ENCODE measurements at places on chromosomes 7 and 10.

DNA sequence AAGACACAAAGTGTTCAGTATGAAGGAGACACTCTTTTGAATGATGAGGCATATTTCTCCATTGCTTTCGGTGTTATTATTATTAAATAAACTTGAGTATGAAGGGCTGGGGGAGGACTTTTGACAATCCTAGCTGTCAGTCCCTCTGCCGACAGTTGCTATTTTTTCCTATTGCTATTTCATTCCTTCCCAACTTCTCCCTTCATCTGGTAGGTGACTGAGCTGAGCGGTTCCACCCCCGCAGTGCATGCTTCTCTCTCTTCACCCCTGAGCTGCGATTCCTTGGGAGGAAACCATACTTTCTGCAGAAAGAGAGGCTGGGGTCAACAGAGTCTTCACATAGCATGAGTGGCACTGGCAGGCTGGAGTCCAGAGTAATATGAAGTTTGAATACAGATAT, 261.2 kb upstream of the TAC1 start:
- no peak for DNase-seq

DNA sequence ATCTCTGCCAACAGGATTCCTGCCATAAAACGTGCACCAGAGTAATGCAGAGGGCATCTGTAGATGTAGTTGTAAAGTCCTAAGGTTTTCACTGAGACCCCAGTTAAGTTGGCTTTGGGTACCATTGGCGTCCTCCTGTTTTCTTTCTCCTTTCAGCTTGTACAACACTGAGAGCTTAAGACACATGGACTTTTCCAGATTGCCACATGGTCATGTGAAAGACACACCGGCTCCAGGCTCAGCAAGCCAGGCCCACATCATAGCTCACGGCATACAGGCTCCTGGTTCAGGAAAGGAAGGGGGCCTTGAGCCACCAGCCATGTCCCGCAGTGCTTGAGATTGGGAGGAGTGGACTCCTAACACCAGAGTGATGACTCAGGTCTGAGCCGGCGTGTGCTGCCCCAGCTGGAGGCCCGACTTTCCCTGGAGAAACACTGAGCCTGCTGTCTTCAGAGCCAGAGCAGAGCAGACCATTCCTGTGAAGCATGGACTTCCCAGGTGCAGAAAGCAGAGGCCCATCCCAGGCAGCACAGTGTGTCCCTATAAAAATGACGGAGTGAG, 252.7 kb downstream of the PRPF18 start:
- DNase-seq: no peak

- no peak for DNase-seq
These were observed 1.4 kb downstream of the HTRA1 start for GRCh38 chr10:122462533-122463465.

DNA sequence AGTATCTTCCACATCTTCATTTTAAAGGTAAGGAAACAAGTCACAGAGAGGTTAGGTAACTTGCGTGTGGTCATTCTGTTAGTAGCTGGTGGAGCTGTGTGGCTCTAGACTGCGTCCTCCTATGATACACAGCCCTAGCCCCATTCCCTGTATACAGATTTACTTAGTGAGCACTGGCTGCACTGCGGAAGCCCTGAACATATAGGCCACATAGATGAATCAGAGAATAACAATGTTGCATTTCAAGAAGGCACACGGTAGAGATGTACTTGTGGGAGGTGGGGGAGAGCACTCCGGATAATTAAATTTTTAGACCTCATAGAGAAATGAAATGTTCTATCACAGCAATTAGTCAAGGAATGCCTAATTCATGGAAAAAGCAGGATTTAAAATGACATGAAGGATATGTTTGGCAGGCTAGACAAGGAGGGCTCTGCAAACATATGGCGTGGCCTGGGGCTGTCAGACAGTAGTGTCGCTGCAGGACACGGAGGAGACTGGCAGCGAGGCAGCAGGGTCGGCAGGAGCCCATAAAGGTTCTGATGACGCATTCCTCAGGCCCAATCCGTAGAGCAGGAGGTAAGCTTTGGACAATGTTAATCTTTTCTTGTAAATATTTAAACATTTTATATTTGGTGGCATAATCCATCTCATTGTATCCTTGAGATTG, 29.5 kb downstream of the RAB11FIP2 start:
- no peak for DNase-seq

DNA sequence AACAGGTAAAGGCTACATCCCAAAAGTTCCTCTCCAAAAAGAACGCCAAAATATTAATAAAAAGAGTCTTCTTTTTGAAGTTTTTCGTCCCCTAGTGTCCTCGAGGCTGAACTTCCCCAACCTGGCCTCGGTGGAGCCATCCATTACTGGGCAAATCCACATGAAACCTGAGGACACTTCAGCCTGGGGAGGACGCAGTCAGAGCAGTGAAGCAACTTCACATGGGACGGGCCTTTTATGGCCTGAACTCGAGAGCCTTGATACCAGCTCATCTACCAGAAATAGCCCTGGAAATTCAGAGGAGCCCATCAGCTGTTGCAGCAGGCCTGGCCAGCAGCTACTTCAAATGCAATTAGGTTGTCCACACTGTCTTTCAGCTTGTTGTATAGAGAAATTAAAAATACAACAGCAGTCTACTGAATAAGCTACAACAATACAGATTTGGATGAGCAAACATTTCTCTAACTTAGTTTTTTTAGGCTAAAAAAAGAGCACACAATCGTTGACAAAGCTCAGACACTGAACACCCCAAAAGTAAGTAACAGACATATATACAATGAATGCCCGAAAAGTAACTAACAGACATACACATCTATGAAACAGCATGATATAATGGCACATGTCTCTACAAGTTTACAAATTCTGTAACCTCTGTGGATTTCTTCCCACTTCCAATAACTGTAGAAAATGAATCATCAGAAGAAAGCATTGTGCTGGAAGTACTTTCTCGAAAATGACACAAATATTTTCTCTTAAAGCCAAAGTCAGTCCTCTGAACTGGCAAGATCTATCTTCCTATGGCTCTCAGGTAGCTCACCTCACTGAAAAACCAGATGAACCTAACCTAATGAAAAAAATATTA, at the start of gene SVIL:
Gene SVIL (minus strand): TSS at position 208 of the 862 bp plus-strand sequence. CDS start 79,913 bp downstream, outside the sequence.
- no peak for DNase-seq

DNA sequence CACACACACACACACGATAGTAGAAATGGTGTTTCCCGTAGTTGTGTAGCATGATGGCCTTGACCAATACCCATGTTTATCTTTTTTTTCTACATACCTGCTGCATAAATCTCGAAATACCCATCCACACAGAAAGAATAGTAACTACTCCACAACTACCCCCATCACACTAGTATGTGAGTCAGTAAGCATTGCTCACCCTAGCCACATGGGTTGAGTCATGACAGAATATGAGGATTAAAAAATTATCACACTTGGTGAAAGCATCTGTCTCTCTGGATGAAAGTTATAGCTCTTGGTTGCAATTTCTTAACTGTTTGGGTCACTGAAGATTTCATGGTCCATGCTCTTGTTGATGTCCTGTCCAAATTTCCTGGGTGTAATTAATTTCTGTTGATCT, 103.4 kb upstream of the MDFIC start:
- DNase-seq: no peak

- no peak for DNase-seq
These were observed 186.6 kb downstream of the DNAJB6 start for GRCh38 chr7:157523371-157523765.

DNA sequence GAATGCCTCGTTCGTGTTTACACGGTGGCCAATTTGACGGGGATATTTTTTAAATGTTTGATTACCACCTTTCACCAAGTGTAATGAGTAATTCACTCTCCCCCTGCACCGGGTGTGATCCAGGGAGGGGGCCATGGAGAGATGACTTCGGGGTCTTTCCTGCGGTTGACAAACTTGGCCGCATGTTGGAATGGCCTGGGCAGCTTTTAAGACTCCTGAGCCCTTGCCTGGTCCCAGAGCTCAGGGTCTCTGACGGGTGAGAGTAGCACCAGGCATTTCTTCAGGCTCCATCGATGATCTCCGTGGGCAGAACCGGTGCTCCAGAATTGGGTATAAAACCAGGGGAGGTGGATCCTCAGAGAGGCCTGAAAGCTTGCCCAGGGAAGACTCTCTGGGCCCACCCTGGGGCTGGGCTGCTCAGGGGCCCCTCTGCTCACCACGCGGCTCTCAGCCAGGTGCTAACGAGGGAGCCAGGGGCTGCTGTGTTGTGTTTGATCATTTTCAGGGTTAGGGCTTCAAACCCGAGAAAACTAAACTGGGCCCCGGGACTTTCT, 882 bp downstream of the ZNF282 start:
- no peak for DNase-seq

DNA sequence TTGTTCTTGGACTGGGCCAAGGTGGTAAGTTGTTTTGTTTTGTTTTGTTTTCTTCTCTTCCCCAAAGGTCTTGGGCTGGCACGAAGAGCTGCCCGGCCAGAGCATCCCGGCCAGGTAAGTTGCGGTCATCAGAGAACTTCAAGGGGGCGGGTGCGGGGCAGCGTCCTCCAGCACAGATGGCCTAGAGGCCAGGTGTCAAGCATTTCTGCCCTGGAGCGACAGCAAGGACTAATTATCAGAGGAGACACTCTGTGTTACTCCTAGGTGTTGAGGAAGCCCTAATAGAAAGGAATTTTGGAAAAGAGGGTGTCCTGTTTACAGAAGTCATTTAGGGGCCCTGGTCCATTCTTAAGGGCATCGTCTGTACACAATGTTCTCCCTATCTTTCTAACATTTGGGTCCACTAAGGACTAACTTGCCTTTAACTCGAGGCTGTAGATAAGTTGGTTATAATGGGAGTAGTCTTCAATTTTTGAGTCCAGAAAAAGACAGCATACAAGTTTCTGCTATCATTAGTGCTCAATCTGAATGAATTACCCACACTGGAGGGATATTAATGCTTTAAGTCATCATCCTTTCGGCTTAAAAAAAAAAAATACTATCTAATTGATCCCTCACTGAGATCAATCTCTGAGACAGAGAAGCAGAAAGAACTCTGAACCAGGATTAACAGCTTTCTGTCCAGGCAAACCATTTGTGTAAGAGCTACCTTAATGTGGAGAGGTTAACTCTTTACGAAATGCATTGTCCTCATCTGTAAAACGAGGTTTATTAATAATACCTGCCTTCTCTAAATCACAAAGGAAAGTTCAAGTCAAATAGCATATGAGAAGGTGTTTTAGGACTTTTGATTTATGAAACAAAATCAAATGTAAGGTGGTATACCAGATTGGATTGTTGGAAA, 1.5 kb downstream of the ITGB8 start:
- no peak for DNase-seq

- DNase-seq: no peak
These were observed 186.0 kb upstream of the PRPS1L1 start for GRCh38 chr7:18213652-18214051.

- DNase-seq: no peak
These were observed 286.2 kb downstream of the TCERG1L start for GRCh38 chr10:131025333-131025732.
